Endothelial cell (in vitro differentiated cells): ENCODE measurements at places on chromosomes 2 and 18. TPM values are rescaled to one million over a fixed set of nuclear protein-coding genes. Genes with fewer than 3 reads are reported as not detected.

DNA sequence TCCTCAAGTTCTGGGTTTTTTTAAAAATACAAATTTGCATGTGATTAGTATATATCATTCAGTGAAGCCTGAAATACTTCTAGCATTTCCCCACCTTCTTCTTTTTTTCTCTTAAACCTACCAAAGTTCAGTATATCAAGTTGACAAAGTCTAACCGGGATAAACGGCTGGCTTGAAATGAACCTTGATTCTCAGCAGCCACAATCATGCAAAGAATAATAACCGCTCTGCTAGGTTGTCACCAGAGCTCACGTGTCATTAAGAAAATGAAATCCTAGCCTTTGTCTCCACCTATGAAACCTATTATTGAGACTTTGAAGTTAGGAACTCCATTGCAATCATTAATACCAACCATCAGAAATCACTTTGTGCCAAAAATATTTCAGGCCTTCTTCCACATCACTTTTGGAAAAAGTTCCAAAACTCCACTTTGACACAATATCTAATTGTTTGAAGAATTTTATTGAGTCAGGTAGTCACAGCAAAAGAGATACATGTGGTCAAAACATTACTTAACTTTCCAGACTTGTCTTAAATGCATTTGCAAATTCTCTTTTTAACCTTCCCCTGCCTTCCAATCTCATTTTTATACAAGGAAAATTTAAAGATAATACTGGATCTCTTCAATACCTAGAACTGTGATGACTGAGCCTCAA lies 285.6 kb upstream of the ACVR2A start:
- no peak for DNase-seq

DNA sequence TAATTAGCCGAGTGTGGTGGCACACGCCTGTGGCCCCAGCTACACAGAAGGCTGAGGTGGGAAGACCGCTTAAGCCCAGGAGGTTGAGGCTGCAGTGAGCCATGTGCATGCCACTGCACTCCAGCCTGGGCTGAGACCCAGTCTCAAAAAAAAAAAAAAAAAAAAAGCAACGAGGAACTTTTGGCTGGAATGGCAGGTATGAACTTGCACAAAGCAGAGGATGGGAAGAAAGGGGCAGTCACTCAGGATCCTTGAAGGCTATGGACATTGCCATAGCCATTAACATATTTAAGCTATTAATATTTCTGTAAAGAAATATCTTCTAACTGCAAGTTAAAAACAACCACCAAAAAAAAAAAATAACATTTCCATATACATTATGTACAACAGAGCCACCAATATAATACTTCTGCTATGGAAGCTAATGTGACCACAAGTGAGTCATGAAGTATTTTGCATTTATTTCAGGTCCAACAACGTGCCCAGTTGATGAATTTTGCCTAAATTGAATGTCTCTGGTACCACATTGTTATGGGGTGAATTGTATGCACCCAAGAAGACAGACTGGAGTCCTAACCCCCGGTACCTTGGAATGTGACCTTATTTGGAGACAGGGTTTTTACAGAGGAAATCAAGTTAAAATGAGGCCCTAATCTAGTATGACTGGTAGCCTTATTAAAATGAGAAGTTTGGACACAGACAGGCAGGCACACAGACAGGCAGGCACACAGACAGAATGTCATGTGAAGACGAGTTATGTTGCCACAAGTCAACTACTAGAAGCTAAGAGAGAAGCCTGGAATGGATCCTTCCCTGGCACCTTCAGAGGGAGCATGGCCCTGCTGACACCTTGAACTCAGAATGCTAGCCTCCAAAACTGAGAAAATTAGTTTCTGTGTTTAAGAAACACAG lies 102.8 kb downstream of the RBMS1 start:
- no peak for DNase-seq

DNA sequence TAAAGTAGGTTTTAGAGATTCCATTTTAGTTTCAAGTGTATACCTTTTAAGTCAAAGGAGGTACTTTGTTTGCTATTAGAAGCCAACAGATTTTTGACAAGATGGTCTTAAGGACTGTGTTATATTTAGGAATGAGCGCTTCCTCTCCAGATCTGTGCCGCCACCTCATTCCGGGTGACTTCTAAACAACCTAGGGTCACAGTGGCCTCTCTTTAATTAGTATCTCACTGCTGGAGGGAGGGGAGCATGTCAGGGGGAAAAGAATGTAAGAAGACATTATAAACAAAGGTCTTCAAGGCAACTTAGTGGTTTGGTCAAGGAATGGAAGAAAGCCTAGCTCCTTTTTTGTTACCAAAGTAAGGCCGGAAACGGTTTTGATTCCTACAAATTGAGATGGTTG lies 67.0 kb downstream of the RBMS1 start:
- DNase-seq = no peak

DNA sequence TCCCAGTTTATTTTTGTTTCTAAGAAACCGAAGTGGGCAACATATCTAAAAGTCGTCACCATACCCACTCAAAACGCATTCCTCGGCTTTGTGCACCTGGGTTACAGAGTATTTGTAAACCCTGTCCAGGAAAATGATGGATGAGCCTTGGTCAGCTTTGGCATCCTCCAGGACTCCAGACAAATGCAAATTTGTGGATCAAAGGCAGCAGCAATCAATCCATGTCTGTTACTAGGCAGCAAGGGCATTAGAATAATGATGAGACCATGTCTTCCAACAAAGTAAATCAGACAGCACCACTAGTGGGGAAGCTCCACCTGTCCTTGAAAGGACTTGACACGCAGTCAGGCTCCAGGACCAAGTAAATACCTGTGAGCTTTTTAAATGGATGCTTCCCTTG lies 672.6 kb upstream of the GYPC start:
- no peak for DNase-seq

FEZ2 gene
- 40.8 TPM for total RNA-seq

- no peak for DNase-seq
Measured at GRCh38 chr2:118119761-118120400, 31.6 kb downstream of the INSIG2 start.

DNA sequence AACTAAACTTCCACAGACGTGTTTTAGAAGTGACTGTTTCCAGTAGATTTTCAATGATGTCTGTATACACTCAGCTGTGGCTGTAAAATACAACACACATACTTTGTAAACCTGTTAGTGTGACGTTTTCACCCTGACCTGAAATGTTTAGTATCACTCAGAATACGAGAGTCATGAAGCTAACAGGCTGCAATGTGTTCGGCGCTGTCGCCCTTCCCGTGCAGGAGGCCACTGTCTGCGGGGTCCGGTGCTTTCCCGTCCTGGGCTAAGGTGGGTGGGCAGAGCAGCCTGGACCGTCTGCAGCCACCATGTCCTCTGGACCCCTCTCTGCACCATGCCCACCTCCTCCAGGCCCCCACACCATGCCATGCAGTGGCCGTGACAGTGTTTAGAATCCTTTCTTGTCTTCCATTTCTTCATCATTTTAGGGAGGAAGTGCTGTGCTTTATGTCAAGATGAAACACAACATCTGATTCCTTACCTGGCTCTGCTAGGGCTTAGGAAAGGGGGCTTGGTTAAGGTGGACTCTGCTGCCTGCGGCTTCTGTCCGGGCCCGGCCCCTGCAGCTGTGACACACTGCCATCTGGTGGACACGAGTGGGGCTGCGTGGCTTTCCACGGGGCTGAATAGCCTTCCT lies 53.8 kb upstream of the RBM44 start:
- peak; percentile 92 for DNase-seq
